ENCODE measurements at places on chromosomes 1 and 21.

GRCh38 chr1:223363057-223363855 is 720 bp downstream of the SUSD4 start:
- DNase-seq, result no peak

DNA sequence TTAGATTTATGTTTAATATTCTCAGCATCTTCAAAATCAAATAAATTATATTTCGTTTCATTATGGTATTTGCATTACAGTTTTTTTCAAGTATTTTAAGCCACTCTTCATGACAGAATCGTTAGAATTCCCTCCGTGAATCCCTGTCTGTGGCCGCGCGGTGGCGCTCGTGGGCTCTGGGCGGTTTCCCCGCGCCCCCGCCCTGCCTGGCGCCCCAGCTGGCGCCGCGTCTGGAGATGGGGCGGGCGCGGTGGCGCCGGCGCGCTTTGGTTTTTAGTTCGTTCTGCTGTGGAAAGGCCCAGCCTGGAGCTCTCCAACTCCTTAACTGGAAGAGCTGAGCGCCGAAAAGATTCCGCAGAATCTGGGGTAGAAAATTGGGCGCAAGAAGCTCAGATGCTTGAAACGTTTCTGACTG is 25.7 kb downstream of the PRMT2 start:
- DNase-seq, result no peak

DNA sequence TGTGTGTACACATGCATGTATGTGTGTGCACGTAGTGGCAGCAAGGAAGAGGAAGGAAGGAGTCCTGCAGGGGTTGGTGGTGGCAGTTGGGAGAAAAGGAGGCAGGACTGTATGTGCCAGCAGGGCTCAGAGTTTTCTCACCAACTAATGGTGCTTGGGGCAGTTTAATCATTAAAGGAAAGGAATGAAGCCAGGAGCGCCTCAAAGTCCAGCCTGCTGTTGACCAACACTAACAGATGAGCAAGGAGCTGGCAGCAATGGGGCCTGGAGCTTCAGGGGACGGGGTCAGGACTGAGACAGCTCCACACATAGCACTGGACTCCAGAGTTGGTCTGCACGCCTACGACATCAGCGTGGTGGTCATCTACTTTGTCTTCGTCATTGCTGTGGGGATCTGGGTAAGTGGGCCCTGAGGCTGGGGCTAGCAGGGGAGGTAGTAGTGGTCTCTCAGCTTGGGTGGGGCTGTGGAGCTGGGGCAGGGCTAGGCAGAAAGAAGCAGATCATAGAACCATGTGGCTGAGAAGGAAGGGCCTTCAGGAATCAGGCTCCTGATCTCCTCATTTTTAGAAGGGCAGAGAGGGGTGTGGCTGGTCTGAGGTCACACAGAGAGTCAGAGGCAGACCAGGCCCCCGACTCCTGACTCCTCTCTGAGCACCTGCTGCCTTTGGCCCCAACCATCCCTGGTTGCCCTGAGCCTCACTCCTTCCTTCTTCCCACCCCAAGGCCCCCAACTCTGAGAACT is at the start of gene SLC5A9:
SLC5A9 (plus strand) TSS at position 216 of the 742 bp plus-strand sequence; CDS start at position 237, 21 bp downstream.
- DNase-seq, result no peak

DNA sequence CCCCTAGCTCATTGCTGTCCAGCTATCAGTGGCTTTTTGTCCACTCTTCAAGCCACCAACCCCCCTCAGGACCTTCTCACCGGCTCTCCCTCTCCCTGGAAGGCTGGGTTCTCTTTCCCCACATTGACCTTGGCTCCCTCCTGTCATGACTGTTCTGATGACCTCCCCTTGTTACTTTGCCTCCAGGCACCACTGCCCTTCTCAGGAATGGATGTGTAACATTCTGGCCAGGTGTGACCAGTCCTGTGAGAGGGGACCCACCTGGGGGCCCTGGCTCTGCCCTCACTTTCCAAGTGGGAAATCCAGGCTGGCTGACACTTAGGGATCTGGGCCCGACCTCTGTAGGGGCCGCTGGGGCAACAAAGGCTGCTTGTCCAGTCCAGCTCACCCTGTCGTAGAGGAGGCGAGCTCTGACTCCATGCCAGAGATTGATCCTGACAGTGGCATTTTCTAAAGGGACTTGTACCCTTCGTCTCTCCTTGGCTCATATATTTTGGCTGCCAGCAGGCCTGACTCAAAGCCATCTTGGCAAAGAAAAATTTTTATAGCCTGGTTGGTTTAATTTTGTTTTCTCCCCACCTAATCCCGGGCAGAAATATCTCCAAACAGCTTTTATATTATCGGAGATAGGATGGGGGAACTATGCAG is 37.9 kb upstream of the USP24 start:
- no peak for DNase-seq

Data from A172 (cell line).